Non-pigmented ciliary epithelial cell (primary cell): ENCODE measurements at places on chromosomes 2 and 18.

- no peak for DNase-seq
Measured at GRCh38 chr18:5853253-5853652, 42.1 kb downstream of the TMEM200C start.

- no peak for DNase-seq
Measured at GRCh38 chr2:149428783-149429182, 98.4 kb downstream of the LYPD6 start.

- no peak for DNase-seq
Measured at GRCh38 chr2:21382701-21383520, 259.1 kb downstream of the TDRD15 start.

GRCh38 chr2:151520976-151521375, 111.3 kb downstream of the RIF1 start:
- no peak for DNase-seq

DNA sequence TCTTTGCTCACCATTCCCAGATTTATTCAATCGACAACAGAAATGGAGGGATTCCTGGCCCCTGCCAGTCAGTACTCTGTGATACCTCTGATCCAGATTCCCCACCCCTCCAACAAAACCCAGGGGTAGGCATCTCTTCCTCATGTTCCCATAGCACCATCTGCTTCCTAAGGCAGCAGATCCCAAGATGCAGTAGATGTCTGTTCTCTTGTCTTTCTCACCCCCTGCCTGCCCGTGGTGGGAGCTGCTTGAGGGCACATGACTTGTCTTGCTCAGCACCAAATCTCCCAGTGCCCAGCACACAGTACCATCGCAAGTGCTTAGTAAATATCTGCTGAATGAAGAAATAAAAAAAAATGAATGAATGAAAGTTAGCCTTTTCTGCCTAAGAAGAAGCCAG, 98.2 kb downstream of the ZBTB7C start:
- DNase-seq, result no peak

DNA sequence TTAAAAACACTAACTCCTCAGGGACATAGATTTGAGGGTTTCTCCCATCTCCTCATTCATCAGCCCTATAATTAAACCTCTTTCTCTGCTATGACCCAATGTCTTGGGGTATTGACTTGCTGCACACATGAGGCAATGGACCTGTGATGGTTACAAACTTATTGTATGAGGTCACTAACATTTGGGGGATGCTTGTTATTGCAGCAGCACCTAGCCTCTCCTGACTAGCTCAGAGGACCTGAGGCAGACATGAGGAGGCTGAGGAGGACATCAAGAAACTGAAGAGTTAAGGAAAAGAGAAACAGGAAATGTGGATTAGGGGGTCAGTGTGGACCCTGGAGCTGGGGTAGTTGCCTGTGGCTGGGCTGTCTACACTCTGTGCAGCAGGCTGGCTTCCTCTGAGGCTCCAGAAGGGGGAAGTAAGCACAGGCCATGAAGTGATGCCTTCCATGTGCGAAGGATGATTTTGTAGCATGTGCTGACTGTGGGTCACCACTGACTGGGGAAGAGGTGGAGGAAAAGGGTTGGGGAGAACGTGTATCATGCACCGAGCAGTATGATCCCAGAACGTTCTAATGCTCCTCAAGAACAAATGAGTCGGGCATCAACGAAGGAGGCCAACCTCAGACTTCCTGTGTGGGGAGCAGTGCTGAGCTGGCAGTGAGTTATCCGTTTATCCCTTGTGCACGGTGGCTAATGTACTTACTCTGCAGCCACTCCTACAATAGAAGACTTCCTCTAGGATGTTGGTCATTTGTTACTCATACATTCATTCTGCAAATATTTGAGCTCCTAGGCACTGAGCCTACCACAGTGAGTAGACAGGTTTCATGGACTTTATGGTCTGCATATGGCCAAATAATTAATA, 42.1 kb upstream of the RFX8 start:
- peak; percentile 93 for DNase-seq

DNA sequence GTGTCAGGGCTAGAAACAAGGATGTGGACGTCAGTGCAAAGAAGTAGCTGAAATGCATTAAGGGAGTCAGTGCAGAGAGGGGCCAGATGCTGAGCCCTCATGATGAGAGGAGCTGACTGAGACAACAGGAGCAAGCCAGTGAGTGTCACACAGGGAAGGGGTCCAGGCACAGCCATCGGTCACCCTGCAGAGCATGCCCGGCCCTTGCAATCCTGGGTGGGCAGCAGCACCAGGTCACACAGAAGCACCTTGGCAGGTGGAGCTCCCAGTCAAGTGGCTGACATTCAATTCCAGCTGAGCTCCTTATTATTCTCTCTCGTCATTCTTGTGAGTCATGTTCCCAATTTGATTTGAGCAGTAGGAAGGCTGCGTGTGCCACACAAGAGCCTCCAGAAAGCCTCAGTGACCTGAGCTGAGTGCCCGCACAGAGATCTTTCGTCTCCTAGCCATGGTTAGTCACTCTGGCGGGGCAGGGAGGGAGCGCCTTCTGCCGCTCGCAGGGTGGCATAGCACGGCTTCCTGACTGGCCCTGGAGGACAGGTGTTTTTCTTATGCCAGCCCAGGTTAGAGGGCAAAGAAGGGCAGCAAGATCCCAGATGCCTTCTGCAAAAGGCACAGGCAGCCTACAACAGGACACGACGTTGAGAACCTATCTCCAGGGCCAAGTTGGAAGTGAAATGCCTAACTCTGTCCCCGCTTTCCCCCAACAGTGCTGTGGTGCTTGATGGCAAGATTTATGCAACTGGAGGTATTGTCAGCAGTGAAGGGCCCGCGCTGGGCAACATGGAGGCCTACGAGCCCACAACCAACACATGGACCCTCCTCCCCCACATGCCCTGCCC, 220.9 kb downstream of the ATAD2B start:
- no peak for DNase-seq

GRCh38 chr2:45588158-45588829, 22.8 kb downstream of the SRBD1 start:
- no peak for DNase-seq

DNA sequence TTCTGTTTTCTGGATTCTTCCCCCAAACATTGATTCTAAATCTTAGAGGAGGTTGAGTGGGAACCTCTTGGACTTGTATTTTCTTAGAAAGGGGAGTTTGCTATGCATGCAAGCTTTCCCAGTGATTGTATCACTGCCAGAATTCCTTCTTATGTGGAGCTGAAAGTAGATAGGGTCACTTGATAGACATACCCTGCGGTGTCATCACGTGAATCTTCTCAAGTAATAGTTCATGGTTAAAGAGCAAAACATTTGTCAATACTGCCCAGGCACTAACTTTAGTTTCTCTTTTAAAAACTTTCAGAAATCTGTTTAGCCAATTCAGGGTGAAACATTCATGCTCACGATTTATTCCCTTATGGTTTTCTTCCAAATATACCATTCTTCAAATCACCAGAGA, 6.4 kb downstream of the PMAIP1 start:
- no peak for DNase-seq

- no peak for DNase-seq
Measured at GRCh38 chr2:241329669-241330615, 14.2 kb downstream of the SEPTIN2 start.

GRCh38 chr2:151200844-151201243, 60.8 kb downstream of the RBM43 start:
- no peak for DNase-seq

- no peak for DNase-seq
Measured at GRCh38 chr2:19109518-19109917, 248.9 kb downstream of the OSR1 start.

- no peak for DNase-seq
Measured at GRCh38 chr2:20540587-20541293, 93.9 kb downstream of the RHOB start.

- DNase-seq, result no peak
Measured at GRCh38 chr2:3151153-3151918, 226.3 kb downstream of the EIPR1 start.

GRCh38 chr2:154173164-154173563, 301.4 kb downstream of the GALNT13 start:
- DNase-seq, result no peak

DNA sequence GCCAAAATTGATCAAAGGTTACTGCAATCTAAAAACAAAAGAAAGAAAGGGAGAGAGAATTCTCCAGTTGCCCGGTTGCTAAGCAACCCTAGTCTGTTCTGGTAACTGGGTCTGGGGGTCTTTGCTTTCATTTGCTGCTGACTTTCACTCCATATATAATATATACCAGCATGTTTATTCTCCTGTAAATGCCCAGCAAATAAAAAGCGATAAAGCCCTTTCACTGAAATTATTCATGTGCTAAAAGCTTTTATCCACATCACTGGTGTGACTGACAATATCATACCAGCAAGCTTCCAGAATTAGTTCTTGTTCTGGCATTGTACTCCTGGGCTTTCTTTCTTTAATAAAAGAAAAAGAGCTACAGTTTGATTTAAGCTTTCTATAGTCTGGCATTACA, 75.5 kb upstream of the ST8SIA3 start:
- DNase-seq, result no peak
